HuH-7.5 (cell line): ENCODE measurements at places on chromosomes 12 and 14.

GRCh38 chr12:47799357-47799955, 20.2 kb downstream of the HDAC7 start:
- no peak for DNase-seq

- DNase-seq = peak; percentile 79
Observed at GRCh38 chr14:23009939-23010726, at the start of gene C14orf93. Gene C14orf93 (minus strand): TSS chr14:23010143. CDS start chr14:22999023, 11,120 bp downstream.

DNA sequence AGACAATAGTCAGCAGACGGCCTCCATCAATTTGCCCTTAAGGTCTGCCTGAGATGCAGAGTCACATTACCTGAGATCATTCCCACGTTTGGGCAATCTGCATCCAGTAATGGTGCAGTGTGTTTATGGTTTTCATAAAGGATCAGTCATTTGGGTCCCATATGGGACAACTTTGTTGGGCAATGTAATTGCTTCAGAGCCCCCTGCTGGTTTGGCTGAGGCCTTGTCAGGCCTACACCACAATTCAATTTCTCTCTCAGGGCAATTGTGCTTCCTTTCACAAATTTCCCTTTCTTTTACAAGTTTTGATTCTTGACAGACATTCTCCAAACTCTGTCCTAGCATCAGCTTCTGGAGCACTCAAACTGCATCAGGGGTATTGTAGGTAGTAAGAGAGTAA, 191.2 kb upstream of the SSTR1 start:
- DNase-seq = no peak

DNA sequence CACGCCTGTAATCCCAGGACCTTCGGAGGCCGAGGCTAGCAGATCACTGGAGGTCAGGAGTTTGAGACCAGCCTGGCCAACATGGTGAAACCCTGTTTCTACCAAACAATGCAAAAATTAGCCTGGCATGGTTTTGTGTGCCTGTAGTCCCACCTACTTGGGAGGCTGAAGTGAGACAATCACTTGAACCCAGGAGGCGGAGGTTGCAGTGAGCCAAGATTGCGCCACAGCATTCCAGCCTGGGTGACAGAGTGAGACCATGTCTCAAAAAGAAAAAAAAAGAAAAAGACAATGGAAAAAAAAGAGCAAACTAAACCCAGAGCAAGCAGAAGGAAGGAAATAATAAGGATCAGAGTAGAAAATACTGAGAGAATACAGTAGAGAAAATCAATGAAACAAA, 5.4 kb downstream of the CHURC1 start:
- no peak for DNase-seq

DNA sequence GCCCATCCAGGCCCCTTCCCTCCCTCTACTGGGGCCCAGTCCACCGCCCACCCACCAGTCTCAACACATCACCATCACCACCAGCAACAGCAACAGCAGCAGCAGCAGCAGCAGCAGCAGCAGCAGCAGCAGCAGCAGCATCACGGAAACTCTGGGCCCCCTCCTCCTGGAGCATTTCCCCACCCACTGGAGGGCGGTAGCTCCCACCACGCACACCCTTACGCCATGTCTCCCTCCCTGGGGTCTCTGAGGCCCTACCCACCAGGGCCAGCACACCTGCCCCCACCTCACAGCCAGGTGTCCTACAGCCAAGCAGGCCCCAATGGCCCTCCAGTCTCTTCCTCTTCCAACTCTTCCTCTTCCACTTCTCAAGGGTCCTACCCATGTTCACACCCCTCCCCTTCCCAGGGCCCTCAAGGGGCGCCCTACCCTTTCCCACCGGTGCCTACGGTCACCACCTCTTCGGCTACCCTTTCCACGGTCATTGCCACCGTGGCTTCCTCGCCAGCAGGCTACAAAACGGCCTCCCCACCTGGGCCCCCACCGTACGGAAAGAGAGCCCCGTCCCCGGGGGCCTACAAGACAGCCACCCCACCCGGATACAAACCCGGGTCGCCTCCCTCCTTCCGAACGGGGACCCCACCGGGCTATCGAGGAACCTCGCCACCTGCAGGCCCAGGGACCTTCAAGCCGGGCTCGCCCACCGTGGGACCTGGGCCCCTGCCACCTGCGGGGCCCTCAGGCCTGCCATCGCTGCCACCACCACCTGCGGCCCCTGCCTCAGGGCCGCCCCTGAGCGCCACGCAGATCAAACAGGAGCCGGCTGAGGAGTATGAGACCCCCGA, 6.8 kb upstream of the RNU7-1 start:
- DNase-seq = no peak

- DNase-seq = no peak
Observed at GRCh38 chr12:133120385-133121191, 9.5 kb downstream of the ZNF891 start.

- DNase-seq = no peak
Observed at GRCh38 chr12:49174218-49174617, 14.7 kb downstream of the TUBA1A start.

GRCh38 chr12:42794806-42795205, 205.3 kb upstream of the PRICKLE1 start:
- DNase-seq = no peak

DNA sequence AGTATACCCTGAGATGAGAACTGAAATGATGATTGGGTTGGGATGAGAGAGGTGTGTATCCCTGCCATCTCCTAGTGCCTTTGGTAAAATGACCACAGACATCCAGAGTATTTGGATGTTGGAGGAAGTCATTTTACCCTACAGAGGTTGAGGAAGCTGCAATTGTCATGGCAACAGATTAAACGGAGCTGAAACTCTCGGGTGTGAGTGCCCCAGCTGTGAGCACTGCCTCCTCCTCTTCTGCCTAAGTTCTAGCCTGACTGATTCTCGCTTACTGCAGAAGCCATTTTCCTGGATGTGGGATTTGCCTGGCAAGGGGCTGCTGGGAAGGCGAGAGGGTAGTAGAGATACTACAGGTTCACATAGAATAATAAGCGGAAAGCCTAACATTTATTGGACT, 10.3 kb upstream of the PPP4R4 start:
- DNase-seq = no peak

- no peak for DNase-seq
Observed at GRCh38 chr14:52802597-52802996, 11.2 kb upstream of the GNPNAT1 start.

- no peak for DNase-seq
Observed at GRCh38 chr14:63918411-63918810, 65.6 kb downstream of the SYNE2 start.

- DNase-seq = no peak
Observed at GRCh38 chr12:93180566-93180965, 197.2 kb upstream of the NUDT4 start.

GRCh38 chr14:99277530-99277929, 5.5 kb upstream of the BCL11B start:
- no peak for DNase-seq

DNA sequence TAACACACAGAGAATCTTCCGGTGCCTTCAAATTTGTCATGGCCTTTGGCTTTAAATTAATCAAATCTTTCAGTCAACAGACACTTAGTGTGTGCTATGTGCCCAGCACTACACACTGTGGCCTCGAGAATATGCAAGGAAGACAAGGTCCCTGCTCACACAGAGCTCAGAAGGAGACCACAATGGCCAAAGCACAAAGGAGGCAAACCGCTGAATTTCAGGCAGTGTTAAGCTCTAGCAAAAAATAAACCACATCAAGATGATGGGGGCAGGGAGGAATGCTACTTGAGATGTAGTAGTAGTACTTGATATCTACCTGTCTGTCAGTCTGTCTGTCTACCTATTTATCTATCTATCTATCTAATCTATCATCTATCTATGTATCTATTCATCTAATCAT, 227.9 kb downstream of the TMEM132D start:
- DNase-seq = no peak

GRCh38 chr12:72989458-72989947, 717.3 kb downstream of the TRHDE start:
- no peak for DNase-seq

- DNase-seq = no peak
Observed at GRCh38 chr14:99918781-99919180, 125.6 kb downstream of the EML1 start.

- no peak for DNase-seq
Observed at GRCh38 chr12:109592905-109593272, 19.3 kb downstream of the MVK start.

- DNase-seq = no peak
Observed at GRCh38 chr14:30381861-30382480, 177.0 kb upstream of the G2E3 start.

GRCh38 chr14:48936362-48936761, 649.8 kb downstream of the RPS29 start:
- no peak for DNase-seq

- peak; percentile 9 for DNase-seq
Observed at GRCh38 chr12:20646239-20646827, 48.8 kb upstream of the SLCO1C1 start.

GRCh38 chr14:47365233-47365632, 310.2 kb downstream of the MDGA2 start:
- DNase-seq = no peak
